ENCODE measurements at places on chromosomes 2 and 18. TPM values are rescaled to one million over a fixed set of nuclear protein-coding genes. Genes with fewer than 3 reads are reported as not detected.
A peak's percentile ranks its signal among the peaks of the same experiment; 100 is the strongest.

DNA sequence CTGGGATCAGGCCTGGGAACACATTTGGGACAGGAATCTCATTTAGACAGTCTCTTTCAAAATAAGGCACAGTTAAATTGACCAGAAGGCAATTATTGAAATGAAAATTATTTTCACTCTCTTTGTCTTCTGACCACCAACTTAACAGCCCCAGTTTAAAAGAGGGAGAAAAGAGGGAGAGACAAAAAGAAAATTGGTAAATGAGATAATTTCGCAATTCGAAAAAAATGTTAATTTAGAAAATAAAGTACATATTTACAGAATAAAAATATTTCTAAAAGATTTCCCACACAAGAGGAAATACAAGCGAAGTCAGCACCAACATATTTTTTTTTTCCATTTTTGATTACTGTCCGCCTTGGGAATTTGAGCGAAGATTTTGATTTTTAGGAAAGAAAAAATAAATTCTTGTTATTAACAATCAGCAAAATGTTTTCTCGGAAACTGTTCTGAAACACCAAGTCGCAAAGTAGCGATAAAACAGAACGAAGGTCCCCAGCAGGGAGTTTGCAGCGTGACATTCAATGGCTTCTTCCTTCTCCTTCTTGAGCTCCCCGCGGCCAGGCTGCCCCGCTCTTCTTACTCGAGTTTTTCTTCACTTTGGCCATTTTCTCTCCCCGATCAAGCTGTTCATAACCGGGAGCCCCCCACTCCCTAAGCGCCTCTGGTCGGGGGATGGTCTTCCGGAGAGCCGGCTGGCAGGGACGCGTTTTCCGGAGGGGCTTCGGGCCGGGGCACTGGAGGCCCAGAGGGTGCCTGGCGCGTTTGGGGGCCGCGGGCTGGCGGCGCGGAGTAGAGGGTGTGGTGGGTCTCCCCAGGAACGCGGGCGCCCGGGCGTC is 5.0 kb downstream of the SP9 start:
- H3K4me3 ChIP-seq = peak overlapping the region; percentile 52
- peaks cover 36% of the 10 kb centered on the region for H3K4me1 ChIP-seq
- H3K27me3 ChIP-seq = peaks cover 70% of the 10 kb centered on the region
- H3K27ac ChIP-seq = no peak overlapping the region
- no peak for DNase-seq

GRCh38 chr2:85922199-85922598 is 33.4 kb upstream of the ST3GAL5 start:
- H3K4me3 ChIP-seq = no peak overlapping the region
- H3K4me1 ChIP-seq = peaks cover 11% of the 10 kb centered on the region
- H3K27me3 ChIP-seq = no peaks in the 10 kb centered on the region
- H3K27ac ChIP-seq = no peak overlapping the region

The ALPI gene
- not detected for total RNA-seq

DNA sequence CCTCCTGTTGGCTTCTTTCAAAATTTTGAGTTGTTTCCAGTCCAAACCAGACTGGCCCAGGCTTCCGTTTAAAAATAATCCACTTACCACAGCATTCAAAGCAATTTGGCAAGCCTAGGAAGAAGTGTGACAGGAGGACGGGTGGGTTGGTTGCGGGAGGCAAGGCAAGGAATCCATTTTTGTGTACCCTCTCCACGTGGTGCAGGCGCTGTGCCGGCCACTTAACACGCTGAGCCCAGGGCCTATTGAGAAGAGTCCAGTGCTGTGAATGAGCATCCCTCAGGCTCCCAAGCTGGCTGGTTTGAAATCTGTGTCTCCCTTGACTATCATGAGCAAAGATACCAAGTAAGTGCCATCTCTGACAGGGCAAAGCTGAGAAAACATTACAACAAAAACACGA is 160.9 kb downstream of the NCKAP5 start:
- no peak for DNase-seq
- no peak overlapping the region for H3K4me3 ChIP-seq
- no peaks in the 10 kb centered on the region for H3K4me1 ChIP-seq
- H3K36me3 ChIP-seq = no peaks in the 10 kb centered on the region

DNA sequence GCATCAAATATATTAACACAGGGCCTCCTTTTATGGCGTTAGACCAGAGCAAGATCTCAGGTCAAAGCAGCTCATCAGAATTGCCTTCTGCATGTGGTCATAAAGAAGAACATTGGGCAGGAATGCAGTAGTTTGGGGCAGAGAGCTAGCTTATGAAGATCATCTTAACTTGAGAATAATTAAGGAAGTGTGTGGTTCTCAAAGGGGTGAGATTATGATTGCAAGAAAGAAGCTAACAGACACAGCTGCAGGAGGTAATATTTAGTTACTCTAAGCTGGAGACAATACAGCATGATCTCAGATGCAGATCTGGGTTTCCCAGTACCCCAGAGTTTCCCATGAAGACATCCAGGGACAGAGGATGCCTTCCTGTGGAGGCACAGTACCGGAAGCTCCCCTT is 91.6 kb downstream of the TTC27 start:
- peaks cover 25% of the 10 kb centered on the region for H3K36me3 ChIP-seq
- peaks cover 2% of the 10 kb centered on the region for H3K4me1 ChIP-seq
- no peak for DNase-seq
- no peak overlapping the region for H3K27ac ChIP-seq
- H3K4me3 ChIP-seq = no peak overlapping the region

The NT5DC4 gene
- total RNA-seq = not detected

GRCh38 chr2:107461301-107461700 is 365.4 kb upstream of the RGPD4 start:
- no peak overlapping the region for H3K27ac ChIP-seq
- H3K27me3 ChIP-seq = no peaks in the 10 kb centered on the region
- H3K36me3 ChIP-seq = no peaks in the 10 kb centered on the region
- no peak for DNase-seq
- no peaks in the 10 kb centered on the region for H3K4me1 ChIP-seq

DNA sequence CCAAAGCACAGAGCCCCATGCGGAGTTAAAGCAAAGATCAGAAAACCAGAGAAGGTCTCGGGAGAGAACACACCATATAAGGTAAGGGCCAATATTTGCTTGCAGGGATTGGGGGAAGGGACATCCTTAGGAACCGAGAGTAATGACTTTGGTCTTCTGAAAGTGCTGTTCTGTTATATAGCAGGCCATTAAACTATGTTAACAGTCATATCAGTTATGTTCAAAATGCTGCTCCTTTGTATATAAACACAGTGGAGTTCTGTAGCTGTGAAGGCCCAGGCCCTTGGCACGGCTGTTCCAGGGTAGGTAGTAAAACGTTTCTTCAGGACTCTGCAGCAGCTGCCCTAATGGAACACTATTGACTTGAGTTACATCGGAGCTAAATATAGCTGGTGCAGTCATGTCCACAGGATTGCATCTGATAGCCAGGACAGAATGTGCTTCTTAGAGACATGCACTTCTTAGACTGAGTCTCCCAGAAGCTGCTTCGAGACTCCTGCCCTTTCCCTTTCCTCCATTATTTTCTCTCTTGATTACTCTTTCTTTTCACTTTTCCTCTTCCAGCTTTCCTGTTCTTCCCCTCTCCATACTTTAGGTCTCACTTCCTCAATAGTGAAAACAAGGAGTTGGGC is 122.4 kb downstream of the SETBP1 start:
- peaks cover 34% of the 10 kb centered on the region for H3K4me1 ChIP-seq
- H3K4me3 ChIP-seq = no peak overlapping the region
- peaks cover 14% of the 10 kb centered on the region for H3K36me3 ChIP-seq

- H3K36me3 ChIP-seq = peaks cover 10% of the 10 kb centered on the region
- peak overlapping the region; percentile 88 for H3K27ac ChIP-seq
- H3K4me1 ChIP-seq = peaks cover 83% of the 10 kb centered on the region
- no peaks in the 10 kb centered on the region for H3K27me3 ChIP-seq
- no peak for DNase-seq
Observed at GRCh38 chr2:74843899-74844298, 10.0 kb downstream of the HK2 start.

DNA sequence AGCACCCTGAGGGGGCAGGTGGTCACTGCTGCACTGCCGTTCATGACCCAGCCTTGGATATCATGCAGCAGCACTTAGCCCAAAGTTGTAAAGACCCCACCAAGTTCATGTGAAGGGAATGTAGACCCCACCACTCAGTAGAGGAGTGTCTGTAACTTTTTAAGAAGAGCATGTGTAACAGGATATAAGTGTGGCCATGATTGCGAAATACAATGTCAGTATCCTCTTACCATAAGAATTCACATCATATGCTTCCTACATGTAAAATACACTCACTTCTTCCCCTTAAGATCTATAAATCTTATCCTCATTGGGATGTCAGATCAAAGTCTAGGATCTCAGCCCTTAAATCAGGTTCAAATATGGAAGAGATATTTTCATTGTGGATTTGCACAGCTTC is 276.9 kb downstream of the PTPRM start:
- H3K36me3 ChIP-seq = no peaks in the 10 kb centered on the region
- no peaks in the 10 kb centered on the region for H3K27me3 ChIP-seq
- no peak for DNase-seq
- no peak overlapping the region for H3K4me3 ChIP-seq
- H3K27ac ChIP-seq = no peak overlapping the region

GRCh38 chr2:237371856-237372255 is 42.1 kb downstream of the COL6A3 start:
- H3K27me3 ChIP-seq = peaks cover 2% of the 10 kb centered on the region
- no peak overlapping the region for H3K4me3 ChIP-seq
- no peaks in the 10 kb centered on the region for H3K36me3 ChIP-seq
- DNase-seq = no peak
- no peak overlapping the region for H3K27ac ChIP-seq

DNA sequence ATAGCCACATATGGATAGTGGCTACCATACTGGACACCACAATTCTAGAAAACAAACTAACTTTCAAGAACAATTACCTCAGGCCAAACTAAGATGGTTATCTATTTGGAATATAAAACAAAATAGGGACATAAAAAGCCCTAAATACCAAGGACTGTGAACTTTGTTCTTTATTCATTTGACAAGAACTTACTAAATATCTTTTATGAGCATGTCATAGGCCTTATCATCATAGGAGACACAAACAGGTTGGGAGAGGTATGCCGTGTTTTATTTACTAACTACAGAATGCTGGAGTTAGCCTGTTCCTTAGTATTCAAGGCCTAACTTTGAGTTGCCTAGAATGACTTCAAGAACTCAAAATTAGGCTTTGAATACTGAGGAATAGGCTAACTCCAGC is 32.1 kb downstream of the CCDC93 start:
- no peak for DNase-seq
- H3K4me3 ChIP-seq = no peak overlapping the region
- H3K27ac ChIP-seq = no peak overlapping the region
- H3K27me3 ChIP-seq = no peaks in the 10 kb centered on the region
- H3K4me1 ChIP-seq = no peaks in the 10 kb centered on the region

DNA sequence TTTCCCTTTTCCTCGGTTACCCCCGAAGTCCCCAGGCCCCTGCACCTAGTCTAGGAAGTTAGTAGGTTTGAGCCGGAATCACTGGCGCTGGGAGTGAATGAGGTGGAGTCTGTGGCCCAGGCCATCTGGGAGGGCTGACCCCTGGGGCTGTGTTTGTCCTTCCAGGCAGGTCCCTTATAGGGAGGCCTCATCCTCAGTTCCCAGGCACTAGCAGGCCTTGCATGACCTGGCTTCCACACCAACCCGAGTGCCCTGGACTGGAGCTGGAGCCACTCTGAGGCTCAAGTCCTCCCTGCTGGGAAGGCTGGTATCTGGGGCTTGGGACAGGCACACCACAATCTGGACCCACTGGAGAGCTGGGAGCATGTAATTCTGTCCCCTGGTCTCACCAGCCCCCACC is 111.0 kb downstream of the DYSF start:
- no peaks in the 10 kb centered on the region for H3K4me1 ChIP-seq
- no peak for DNase-seq
- H3K36me3 ChIP-seq = no peaks in the 10 kb centered on the region
- H3K27ac ChIP-seq = no peak overlapping the region
- no peak overlapping the region for H3K4me3 ChIP-seq
- no peaks in the 10 kb centered on the region for H3K27me3 ChIP-seq

- no peak overlapping the region for H3K4me3 ChIP-seq
- H3K4me1 ChIP-seq = peaks cover 5% of the 10 kb centered on the region
- DNase-seq = no peak
- no peak overlapping the region for H3K27ac ChIP-seq
- H3K27me3 ChIP-seq = no peaks in the 10 kb centered on the region
Observed at GRCh38 chr2:101012054-101012705, 10.1 kb downstream of the RPL31 start.

DNA sequence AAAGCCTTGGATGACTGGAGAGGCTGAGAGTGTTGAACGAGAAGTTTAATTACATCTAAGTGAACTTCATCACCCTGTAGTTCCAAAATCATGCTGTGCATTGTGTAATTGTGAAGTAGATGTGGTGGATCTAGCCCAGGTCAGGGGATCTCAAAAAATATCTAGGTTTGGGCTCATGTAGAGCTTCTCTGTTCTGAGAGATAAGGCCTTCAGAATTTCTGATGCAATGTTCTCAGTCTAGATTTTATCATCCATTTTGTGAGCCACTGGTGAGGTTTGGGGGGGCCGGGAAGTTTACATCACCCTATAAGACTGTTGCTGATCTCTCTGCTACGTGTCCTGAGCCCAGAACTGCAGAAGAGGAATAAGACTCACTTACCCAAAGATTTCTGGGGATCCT is 719.4 kb downstream of the SOCS6 start:
- DNase-seq = no peak
- no peak overlapping the region for H3K4me3 ChIP-seq
- no peaks in the 10 kb centered on the region for H3K4me1 ChIP-seq
- no peaks in the 10 kb centered on the region for H3K27me3 ChIP-seq
- no peaks in the 10 kb centered on the region for H3K36me3 ChIP-seq

GRCh38 chr18:22883179-22883578 is 49.9 kb upstream of the RBBP8 start:
- H3K4me3 ChIP-seq = no peak overlapping the region

DNA sequence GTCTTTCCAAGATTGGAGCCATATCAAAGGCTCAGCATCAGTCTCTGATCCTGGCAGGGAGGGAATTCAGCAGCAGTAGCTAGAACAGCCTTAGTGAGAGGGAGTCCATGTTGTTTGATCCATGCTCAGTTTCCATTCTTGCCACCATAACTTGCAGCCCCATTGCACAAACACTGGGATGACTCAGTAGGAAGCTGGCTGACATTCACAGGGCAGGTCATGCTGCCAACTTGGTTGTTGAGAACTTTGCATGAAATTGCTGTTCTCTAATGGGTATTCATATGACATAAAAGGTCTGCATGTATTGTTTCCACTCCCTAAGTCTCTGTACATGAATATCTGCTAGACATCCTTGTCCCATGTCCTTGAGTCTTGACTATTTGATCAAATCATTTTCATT is 29.9 kb upstream of the STAT4 start:
- no peak for DNase-seq
- no peaks in the 10 kb centered on the region for H3K36me3 ChIP-seq

The CHPF gene
- 8.1 TPM for total RNA-seq

The CD8B2 gene
- total RNA-seq = 8.6 TPM
